Fibroblast of the conjunctiva (primary cell): ENCODE measurements at places on chromosomes 7 and 10.

- no peak for DNase-seq
Observed at GRCh38 chr10:103932271-103932670, 14.3 kb upstream of the STN1 start.

DNA sequence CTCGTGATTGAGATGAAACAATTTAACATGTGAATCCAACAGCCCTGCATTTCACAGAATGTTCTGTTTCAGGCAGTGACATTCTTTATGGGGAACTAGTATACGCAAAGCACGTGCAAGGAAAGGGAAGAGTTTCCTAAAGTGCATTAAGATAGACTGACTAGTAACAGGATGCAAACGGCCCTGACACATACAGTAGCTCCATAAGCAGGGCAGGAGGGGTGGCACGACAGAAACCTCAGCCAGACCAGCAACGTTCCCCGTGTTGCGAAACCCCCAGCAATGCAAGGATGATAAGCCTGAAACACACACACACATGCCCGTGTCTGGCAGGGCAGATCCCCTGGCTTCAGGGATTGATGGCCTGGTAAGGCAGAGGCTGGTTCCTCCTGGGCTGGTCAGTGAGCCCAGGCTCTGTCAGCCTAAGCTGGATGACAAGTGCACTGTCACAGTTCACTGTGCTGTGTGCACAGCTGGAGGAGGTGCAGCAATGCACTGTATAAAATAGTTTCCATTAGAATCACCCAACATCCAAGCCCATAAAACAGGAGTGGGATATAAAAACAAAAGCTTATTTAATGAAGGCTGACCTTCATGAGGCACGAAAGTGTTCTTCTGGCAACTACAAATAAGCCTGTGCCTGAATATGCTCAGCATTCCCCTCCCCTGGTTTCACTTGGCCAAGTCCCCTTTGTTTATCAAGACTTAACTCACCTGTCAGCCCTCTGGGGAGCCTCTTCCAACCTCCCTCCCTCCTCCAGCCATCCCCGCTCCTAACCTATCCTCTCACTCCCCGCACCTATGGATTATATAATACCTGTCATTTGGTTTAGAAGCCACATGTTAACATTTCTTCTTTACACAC is 88.8 kb downstream of the GSAP start:
- no peak for DNase-seq

DNA sequence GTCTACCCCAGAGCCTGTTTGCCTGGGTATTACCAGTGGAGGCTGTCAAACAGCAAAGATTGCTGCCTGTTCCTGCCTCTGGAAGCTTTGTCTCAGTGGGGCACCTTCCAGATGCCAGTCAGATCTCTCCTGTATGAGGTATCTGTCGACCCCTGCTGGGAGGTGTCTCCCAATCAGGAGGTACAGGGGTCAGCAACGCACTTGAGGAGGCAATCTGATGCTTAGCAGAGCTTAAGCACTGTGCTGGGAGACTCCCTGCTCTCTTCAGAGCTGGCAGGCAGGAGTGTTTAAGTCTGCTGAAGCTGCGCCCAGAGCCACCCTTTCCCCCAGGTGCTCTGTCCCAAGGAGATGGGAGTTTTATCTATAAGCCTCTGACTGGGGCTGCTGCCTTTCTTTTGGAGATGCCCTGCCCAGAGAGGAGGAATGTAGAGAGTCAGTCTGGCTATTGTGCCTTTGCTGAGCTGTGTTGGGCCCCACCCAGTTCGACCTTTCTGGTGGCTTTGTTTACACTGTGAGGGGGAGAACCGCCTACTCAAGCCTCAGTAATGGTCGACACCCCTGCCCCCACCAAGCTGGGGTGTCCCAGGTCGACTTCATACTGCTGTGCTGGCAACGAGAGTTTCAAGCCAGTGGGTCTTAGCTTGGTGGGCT is 62.2 kb downstream of the PPP1R9A start:
- DNase-seq = no peak

DNA sequence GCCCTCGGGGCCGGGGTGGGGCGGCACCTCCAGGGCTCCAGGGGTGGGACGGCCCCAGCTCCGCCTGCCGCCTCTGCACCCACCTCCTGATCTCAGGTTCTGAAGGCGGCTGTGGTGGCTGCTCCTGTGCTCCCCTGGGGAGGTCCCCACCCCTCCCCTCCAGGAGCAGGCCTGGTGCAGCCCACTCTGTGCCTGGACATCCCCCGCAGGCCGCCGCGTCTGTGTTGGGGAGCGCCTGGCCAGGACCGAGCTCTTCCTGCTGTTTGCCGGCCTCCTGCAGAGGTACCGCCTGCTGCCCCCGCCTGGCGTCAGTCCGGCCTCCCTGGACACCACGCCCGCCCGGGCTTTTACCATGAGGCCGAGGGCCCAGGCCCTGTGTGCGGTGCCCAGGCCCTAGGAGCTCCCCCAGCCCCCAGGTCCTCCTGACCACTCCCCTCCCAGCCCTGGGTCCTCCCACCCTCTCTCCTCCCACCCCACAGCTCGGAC is 5.5 kb downstream of the CYP2W1 start:
- no peak for DNase-seq

- DNase-seq = no peak
Observed at GRCh38 chr7:102029616-102030015, 212.2 kb downstream of the CUX1 start.

DNA sequence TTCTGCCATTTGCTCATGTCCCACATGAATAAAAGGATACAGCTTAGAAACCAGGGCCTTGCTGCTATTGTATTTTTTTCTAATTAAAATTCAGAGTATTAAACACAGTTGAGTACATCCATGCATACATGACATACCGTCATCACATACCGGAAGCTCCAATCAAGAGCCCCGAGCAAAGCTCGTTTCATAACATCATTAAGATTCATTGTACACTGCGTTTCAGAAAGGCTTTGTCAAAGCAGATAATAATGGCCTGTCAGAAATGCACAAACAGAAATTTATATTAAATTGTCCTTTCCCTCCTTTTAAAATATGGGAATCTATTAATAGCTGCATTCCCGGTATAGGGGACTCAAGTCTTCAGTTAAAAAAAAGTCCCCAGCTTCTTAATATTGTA is 103.4 kb downstream of the PRTFDC1 start:
- no peak for DNase-seq

GRCh38 chr10:72772031-72772430 is 80.1 kb downstream of the MCU start:
- DNase-seq = no peak
